ENCODE measurements at places on chromosomes 6 and 20. TPM values are rescaled to one million over a fixed set of nuclear protein-coding genes. Genes with fewer than 3 reads are reported as not detected.

GRCh38 chr6:156994215-156995076 lies 217.3 kb downstream of the ARID1B start:
- DNase-seq, result no peak

DNA sequence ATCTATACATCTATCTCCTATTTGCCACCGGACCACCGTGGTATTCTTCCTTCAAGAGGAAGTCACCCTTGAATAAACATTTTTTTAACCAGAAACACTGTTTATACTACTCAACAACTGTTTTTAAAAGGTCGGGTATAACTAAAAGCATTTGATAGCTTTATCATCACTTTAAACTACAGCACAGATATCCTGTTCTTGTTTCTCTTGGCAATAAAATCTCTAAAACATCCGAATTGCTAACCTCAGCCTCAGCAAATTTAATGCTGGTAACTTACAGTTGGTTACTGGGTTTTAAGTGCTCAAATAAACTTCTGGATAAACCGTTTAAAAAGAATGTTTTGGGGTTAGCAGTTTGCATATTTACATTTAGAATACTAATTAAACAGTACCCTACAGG lies 20.4 kb downstream of the ZUP1 start:
- no peak for DNase-seq

DNA sequence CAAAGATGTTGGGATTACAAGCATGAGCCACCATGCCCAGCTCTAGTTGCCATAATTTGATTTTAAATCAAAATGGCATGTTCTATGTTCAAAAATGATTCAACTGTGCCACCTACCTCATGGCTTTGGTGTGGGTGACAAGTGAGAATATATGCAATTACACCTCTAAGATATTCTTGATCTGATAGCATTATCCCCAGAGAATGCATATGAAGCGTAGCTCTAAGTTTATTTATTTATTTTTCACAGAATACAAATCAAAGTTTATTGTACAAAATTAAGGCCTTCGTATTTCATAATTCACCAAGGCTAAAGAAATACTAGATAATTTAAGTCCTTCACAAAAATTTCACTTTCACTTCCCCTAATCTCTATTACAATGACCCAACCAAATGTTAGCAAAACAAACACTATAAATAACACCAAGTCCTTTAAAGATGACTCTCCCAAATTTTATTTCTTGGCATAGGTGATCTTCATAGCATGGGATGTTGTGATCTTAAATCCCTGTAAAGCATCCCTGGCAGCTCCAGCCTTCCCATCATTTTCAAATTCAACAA lies 205.9 kb upstream of the TAB2 start:
- DNase-seq, result no peak

- DNase-seq, result peak; percentile 39
Observed at GRCh38 chr20:35269055-35269781, 8.7 kb downstream of the MMP24OS start.

DNA sequence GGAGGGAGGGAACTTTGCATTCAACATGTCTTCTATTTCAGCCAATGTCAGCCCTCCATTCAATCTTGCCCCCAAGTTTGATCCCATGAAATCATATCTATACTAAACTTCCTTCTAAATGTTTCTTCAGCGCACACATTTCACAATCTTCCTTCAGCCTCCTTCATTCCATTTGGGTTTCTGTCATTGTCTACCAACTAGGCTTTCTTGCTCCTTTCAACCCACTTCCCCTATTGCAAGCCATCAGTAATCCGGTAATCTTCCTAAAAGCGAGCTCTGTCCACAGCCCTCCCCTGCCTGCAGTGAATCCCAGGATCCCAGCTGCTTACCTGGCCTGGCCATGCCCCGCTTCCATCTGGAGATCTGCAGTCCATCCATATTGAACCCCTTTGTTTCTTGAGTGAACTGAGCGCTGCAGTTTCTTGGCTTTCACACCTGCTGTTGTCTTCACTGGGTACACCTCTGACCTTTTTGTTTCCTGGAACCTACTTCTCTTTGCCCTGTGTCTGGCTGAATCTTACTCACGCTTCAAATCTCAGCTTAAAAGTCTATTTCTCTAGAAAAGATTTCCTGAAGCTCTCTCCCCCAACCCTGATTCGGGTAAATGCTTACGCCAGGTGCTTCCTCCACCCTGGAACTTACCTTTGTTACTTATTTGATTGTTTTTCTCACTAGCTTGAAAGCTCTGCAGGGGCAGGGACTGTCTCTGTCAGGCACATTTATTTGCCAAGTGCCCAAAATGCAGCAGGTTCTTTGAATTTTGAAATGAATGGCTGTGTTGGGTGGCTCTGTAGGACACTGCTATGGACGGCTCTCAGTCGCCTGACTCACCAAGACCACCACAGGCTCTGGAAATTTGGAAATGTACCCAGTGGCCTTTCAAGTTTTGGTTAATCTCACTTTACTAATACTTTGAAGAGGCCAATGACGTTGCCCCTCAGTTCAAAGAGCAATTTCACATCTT lies 50.3 kb downstream of the ADTRP start:
- peak; percentile 51 for DNase-seq

DNA sequence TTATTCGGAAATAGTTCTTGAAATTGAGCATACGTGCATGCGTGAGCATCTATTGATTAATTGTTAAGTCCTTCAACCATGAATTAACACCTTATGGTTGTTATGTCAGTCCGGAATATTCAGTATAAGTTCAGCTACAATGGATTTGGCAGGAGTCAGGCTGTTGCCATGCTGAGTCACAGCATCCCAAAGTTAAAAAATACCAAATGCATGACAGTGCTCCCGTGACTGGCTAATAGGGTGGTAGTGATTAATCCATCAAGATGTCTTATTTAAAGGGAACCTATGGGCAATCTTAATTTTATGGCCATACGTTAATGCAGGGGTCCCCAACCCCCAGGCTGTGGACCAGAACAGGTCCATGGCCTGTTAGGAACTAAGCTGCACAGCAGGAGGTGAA lies 10.5 kb downstream of the RAE1 start:
- DNase-seq, result no peak

DNA sequence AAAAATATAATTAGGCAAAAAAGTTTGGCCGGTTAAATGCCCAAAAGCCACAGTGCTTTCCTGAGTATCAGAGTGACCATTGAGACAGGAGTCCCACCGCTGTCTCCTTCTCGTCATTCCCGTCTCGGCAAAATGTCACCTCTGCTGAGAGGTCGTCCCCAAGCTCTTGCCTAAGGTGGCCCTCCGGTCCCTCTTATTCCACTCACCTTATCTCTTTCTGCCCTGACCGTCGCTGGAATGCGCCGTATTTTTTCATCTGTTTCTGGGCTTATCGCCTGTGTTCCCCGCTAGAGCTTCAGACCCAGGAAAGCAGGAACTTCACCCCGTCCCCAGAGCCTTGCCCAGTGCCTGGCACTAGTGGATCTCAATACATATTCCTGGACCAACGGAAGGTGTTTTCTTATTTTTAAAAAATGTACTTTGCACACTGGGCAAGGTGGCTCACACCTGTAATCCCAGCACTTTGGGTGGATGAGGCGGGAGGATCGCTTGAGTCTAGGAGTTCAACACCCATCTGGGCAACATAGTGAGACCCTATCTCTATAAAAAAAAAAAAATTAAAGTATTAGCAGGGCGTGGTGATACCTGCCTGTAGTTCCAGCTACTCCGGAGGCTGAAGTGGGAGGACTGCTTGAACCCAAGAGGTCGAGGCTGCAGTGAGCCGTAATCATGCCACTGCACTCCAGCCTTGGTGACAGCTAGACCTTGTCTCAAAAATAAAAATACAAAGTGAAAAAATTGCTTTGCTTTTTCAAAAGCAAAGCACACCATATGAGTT lies 122.8 kb upstream of the PTPN1 start:
- no peak for DNase-seq

DNA sequence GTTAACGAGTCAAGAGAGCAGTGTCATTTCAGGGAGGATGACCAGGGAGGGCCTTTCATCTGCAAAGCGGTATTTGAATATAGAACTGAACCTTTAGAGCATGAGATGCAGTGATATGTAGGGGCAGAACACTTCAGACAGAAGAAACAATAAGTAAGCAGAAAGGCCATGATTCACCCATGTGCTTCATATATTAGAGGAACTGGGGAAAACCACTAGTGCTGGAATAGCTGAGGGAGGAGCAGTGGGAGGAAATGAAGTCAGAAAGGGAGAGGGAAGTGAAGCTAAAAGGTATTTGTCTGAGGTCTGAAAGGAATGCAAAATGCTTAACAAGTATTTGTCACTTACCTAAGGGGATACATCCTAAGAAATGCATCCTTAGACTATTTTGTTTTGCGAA lies 391.2 kb downstream of the ADGRB3 start:
- no peak for DNase-seq

- peak; percentile 28 for DNase-seq
Observed at GRCh38 chr20:22684072-22684762, 99.8 kb upstream of the FOXA2 start.

DNA sequence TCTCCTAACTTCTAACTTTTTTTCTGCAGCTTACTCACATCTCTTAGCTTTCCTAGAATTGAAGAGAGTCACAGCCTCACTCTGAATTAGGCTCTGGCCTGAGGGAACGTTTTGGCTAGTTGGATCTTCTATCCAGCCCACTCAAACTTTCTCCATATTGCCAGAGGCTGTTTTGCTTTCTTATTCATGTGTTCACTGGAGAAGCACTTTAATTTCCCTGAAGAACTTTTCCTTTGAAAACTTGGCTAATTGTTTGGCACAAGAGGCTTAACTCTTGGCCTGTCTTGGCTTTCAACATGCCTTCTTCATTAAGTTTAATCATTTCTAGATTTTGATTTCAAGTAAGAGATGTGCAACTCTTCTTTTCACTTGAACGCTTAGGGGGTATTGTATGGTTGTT lies 138.2 kb upstream of the PLCB4 start:
- no peak for DNase-seq

DNA sequence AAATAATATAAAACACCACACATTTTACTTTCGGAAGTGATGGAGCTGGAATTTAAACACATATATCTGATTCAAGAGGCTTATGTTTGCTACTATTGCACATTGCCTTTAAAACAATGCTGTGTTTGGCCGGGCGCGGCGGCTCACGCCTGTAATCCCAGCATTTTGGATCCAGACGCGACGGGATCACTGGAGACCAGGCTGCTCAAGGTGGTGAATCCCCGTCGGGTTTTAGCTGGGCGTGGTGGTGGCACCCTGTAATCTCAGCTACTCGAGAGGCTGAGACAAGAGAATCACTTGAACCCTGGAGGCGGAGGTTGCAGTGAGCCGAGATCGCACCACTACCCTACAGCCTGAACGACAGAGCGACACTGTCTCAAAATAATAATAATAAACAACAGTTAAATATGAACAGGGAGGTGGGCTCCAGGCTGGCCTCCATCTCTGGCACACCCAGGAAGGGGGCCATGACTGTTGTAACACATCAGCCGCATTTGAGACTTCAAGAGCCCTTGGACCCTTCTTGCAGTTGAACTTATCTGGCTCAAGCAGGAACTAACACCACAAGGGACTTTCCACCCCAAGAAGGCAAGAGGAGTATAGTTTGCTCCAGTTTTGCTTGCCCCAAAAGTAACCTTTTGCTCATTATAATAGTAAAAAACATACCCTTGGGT lies 127.1 kb upstream of the ZNF184 start:
- no peak for DNase-seq

GRCh38 chr6:3320238-3320811 lies 61.6 kb downstream of the PSMG4 start:
- no peak for DNase-seq

DNA sequence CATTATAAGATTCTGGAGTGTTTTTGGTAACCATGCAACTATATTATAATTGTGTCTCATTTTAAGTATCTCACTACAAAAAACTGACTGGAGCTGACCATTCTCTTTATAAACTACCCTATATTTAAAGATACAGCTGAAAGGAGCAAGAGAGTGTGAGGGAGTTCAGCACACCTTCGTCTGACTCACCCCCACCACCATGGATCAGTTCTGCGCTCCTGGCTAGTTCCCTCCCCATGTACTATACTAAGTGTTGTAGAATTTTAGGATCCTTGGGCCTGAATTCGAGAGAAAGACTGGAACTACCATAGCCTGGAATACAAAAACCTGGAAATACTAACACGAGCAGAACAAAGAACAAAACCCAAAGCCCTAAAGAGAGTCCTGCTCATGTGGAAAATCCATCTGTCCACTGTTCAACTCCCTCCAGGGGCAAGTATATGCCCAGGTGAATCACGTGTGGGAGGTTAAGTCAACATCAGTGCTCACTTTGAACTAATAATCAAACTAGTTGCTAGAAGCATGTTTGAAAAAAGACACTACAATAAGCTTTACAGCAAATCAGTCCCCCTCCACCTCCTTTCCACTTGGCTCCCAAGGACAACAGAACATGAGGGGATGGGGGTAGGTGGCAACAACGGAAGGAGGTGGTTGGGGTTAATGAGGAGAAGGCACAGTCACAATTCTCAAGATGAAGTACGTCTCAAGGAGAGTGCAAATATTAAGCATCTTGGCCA lies 46.8 kb downstream of the ELOVL5 start:
- DNase-seq, result no peak

GRCh38 chr6:35487658-35488516 lies 9.0 kb downstream of the TEAD3 start:
- DNase-seq, result no peak

- no peak for DNase-seq
Observed at GRCh38 chr6:36674942-36675341, 3.6 kb upstream of the CDKN1A start.

DNA sequence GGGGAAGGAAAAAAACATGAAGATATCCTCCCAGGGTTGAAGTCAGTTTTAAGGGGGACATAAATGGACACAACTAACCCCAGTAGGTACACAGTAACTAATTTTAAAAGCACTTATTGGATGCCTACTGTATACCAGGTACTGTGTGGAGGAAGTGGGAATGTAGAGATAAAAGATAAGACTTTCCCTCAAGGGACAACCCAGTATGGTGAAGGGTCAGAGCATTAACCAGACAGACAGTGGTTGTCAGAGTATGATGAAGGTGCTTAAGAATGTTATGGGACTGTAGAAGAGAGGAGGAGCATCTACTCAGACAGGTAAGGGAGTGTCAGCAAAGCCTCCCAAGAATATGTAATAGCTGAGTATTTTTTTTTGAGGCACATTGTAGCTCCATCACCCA lies 906 bp downstream of the ABCF1 start:
- DNase-seq, result no peak

DNA sequence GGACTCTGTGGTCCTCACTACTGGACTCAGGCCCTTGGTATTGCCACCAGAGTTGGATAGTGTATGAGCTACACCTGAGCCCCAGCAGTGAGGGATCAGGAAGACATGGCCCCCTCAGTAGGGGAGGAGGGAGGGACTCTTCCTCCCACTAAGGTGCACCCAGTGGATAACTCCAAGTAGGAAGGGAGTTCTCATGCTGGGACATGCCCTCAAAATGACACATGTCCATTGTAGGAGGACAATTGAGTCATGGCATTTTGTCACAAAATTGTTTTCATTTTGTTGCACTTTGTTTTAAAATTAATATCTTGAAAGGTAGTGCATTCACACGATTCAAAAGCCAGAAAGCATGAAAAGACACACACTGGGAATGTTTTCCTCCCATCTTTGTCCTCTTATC lies 127.2 kb downstream of the FOXO3 start:
- DNase-seq, result no peak

GRCh38 chr20:58892932-58893224 lies 40.4 kb downstream of the GNAS start:
- DNase-seq, result no peak

Gene PSMB1
- polyA plus RNA-seq, result 529 TPM

Gene DOK5
- polyA plus RNA-seq, result not detected

Gene SNAP25
- polyA plus RNA-seq, result not detected

Gene TBXT
- polyA plus RNA-seq, result not detected

Gene LRRC73
- polyA plus RNA-seq, result not detected

Gene CFAP206
- not detected for polyA plus RNA-seq

Gene GPR31
- not detected for polyA plus RNA-seq

Gene GMPR
- polyA plus RNA-seq, result 0.91 TPM

Data from naive thymus-derived CD4-positive, alpha-beta T cell (primary cell).